Small intestine (tissue), 16 donors: ENCODE measurements at places on chromosomes 2 and 18. TPM values are rescaled to one million over a fixed set of nuclear protein-coding genes. Genes with fewer than 3 reads are reported as not detected.

GRCh38 chr2:79219383-79219988 is 59.9 kb upstream of the REG3A start:
- DNase-seq, result peak; percentile 76

DNA sequence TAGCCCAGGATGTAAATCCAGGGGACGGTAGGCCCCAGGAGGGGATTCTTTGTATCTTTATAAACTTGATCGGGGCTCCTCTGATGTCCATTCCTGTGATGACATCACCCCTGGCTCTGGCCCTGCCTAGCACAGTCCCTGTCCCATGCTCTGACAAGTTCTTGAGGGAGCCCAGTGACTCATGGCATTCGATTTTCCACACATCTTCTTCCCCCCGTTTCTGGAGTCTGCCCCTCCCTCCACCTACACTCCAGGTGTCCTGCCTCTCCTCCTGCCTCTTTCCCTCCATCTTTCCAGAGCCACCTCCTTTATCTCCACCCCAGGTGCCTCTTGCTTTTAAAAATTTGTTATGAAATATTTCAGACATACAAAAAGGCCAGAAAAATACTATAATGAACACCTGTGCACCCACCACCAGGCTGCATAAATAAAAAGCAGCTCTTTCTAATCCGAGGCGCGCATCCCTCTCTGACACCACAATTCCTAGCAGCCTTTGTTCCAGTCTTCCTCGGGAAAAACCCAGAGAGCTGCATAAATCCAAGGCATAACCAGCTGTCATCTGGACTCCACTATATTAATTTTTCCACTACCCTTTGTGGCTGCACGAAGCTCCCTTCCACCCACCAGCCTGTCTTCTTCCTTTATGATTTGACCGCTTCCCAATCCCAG is 207.7 kb downstream of the ZBTB7C start:
- DNase-seq, result no peak

DNA sequence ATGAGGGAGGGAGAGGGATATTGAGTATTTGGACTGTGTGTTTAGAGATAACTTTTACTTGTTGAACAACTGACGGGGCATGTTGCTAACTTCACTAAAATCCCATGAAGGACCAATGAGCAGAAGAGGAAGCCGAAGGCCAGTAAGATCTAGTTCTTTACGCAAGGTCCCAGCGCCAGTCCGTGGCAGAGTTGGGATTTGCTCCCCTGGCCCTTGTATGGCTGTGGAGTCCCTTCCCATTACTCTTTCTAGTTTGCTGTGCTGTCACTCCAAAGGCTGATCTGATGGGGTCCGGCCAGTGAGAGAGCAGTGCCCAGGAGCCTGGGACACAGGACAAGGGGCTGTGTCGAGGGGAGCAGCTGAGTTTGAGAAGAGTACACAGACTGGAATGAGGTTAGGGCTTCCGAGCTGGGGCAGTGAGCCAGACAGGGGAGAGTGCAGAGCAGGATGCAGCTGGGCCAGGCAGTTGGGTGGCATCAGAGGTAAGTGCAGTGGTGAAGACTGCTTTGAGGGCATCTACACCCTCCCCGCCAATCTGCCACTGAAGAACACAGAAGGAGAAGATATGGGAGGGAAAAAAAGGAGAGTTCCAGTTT is 692.9 kb upstream of the HS6ST1 start:
- no peak for DNase-seq

GRCh38 chr2:207122651-207123334 is 43.0 kb downstream of the KLF7 start:
- no peak for DNase-seq

GRCh38 chr2:197356136-197356535 is 45.6 kb upstream of the ANKRD44 start:
- no peak for DNase-seq

DNA sequence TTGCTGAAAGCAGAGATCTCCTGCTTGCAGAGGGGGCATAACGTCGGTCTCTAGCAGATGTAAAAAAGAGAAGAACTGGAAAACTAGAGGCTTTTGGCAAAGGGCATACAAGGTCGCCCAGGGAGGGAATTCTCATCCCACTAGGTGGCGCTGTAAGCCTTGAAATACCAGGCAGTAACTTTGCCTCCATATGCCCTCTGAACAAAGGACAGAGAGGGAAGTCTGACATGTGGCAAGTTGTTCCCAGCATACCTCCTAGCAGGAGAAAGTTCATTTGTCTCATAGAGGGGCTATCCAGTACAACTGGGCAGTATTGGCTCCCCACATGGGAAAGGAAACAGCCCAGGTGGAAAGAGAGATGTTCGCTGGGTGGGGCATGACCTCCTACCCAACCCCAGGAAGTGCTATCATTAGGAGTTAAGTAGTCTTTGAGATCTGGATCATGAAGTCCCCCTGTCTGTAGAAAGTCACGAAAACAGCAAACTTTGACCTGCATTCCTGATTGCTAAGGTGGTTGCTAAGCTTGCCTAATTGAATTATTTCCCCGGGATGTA is 39.9 kb downstream of the STK17B start:
- peak; percentile 55 for DNase-seq

SERPINB10 gene
- not detected for polyA plus RNA-seq

ADD2 gene
- 0.25 TPM for polyA plus RNA-seq

PREB gene
- polyA plus RNA-seq, result 48.7 TPM

GPR45 gene
- polyA plus RNA-seq, result 0.04 TPM

TEX44 gene
- polyA plus RNA-seq, result not detected

XIRP2 gene
- polyA plus RNA-seq, result 7.3 TPM
